COR-L47 (cell line): ENCODE measurements at places on chromosomes 3 and 15.

- DNase-seq, result no peak
These were observed 181.7 kb downstream of the FAM43A start for GRCh38 chr3:194867270-194867983.

GRCh38 chr3:14605067-14605466 lies 46.5 kb upstream of the CCDC174 start:
- no peak for DNase-seq

DNA sequence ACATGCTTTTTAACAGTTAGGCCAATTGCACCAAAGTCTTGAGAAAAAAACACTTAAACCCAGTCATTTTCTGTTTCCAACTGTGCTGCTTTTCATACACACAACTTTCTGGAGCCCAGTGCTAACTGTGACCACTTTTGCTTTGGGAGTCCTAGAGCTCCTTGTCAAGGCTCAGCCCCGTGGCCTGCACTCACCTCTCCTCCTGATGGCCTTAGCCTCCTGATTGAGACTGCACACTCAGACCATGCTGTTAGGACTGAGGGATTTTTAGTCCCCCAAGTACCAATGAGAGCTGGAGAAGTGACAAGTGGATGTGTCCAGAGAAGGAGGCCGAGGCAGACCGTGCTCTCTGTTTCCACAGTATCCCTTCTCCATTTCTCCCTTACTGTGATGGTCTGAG lies 15.2 kb upstream of the RARRES1 start:
- no peak for DNase-seq

DNA sequence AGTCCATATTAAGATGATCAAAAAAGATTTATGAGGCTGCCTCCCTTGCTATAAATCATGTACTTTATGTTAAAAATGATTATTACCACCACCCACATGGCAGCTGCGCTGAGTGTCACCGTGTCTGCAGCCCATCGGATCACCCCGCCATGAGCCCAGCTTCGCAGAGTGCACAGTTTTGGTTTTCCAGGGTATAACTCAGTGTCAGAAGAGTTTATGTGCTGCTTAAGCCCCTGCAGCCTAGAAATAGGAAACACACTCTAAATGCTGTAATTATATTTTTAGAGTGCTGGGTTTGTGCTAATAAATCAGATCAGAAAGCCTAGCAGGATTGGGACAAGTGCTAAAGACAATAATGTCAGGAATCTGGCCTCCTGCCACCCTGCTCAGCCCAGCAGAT lies 54.7 kb upstream of the ONECUT1 start:
- DNase-seq, result no peak
